ENCODE measurements at places on chromosomes 5 and 9. TPM values are rescaled to one million over a fixed set of nuclear protein-coding genes. Genes with fewer than 3 reads are reported as not detected.

SURF4 gene
- total RNA-seq: 218 TPM

TXNDC15 gene
- total RNA-seq: 50.0 TPM

GABRA1 gene
- not detected for total RNA-seq

ACTBL2 gene
- total RNA-seq: not detected

ARSI gene
- total RNA-seq: not detected

SLC36A2 gene
- not detected for total RNA-seq

BASP1 gene
- not detected for total RNA-seq

PSD2 gene
- not detected for total RNA-seq

CBY3 gene
- 0.59 TPM for total RNA-seq

CNTNAP3 gene
- not detected for total RNA-seq

SARDH gene
- total RNA-seq: 0.38 TPM

SPINK6 gene
- total RNA-seq: not detected

TRIM52 gene
- total RNA-seq: 26.2 TPM

CDK5RAP2 gene
- total RNA-seq: 138 TPM

HK3 gene
- total RNA-seq: not detected

DNA sequence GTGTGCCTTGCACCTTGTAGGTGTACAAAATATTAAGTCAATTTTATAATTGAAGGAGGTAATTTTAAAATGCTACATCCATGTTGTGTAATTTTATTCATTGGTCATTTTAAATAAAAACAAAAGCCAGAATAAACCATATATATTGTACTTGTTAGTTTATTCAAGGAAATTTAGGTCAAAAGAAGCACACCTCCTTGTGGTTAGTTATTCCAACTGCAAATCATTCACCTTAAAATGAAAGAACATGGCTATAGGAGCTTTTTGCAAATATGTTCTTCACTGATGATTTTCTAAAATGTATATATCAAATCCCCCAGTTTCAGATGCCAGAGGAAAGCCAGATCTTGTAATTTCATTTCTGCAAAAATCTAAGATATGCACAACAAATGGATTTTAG, 5.4 kb upstream of the MOCS2 start:
- DNase-seq: no peak

DNA sequence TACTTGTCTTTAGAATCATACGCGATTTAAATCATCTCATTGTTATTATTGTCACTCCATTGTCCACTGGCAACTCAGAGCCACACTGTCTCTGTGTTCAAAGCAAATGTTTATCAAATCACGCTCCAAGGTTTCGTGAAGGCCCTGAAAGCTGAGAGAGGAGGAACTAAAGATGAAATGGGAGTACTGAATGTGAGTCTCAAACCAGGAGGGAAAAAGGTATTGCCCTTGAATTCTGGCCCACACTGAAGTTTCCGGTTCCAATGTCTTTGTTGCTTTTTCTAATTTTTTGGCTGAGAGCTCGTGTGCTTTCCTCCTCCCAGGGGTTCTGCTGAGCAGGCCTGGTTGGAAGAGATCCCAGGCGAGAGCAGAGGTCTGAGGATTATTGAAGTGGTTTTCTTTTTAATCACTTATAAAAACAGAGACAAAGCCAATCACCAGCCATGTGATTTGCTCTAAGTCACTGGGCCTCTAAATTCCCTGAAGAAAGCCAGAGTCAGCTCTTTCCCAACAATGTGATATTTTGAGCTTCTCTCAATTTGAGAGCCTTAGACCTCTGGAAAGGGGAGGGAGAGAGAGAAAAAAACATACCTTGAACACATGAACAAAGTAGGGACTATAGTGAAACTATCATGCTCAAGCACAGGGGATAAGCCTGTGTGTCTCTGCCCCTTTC, 420.8 kb upstream of the GRAMD2B start:
- DNase-seq: no peak

GRCh38 chr5:1101961-1102713, 9.7 kb downstream of the SLC12A7 start:
- no peak for DNase-seq

- DNase-seq: no peak
These were observed 178.4 kb downstream of the FANCC start for GRCh38 chr9:95139126-95139525.

GRCh38 chr5:157214415-157214814, 33.8 kb downstream of the ITK start:
- DNase-seq: no peak

- DNase-seq: no peak
These were observed 64.4 kb upstream of the SUB1 start for GRCh38 chr5:32520972-32521371.

- DNase-seq: no peak
These were observed 811.0 kb downstream of the NR2F1-AS1 start for GRCh38 chr5:92769978-92770377.

- no peak for DNase-seq
These were observed 570 bp downstream of the CREBRF start for GRCh38 chr5:173056783-173057061.

- no peak for DNase-seq
These were observed 69.3 kb downstream of the HSPA4 start for GRCh38 chr5:133121080-133121479.

DNA sequence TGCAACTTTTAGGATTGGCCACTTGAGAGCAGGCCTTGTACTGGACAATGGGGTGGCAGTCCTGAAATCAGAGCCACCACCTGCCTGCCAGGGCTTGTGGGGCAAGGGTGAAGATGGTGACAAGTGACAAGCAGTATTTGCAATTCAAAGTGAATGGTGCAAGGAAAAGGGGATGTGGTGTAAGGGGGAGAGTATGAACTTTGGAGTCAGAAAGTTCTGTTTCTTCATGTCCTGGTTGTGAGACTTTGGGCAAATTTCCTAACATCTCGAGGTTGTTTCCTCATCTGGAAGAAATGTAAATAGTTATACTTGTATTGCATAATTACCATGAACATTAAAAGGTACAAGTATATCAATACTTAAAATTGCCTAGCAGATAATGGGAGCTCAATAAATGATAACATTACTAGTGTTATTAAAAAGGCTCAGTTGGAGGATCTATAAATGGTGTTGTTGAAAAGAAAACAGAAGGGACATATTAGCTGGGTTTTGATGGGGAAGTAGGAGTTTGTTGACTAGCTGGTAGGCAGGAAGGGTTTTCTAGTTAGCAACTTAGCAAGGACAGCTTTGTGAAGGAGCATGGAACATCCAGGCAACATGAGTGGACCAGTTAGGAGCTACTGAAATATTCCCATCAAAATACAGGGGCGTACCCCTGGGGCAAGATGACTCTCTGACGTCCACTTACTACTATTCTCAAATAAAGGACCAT, 21.3 kb upstream of the MEGF9 start:
- DNase-seq: no peak

- DNase-seq: no peak
These were observed 315.6 kb downstream of the CETN3 start for GRCh38 chr5:90093751-90094485.

DNA sequence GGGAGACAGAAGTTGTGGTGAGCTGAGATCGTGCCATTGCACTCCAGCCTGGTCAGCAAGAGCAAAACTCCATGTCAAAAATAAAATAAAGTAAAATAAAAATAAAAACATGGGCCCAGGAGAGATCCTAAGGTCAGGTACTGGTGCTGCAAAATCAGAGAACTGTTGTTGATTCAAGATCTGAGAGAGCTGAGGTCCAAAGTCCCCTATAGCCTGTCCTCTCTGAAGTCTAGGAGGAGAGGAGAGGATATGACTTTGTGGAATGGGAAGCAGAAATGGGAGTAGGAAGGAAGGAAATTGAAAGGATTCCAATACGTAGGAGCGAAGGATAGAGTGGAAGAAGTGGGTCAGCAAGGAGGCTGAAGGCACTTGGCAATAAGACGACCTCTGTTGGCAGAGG, 4.6 kb upstream of the OR1L4 start:
- no peak for DNase-seq

DNA sequence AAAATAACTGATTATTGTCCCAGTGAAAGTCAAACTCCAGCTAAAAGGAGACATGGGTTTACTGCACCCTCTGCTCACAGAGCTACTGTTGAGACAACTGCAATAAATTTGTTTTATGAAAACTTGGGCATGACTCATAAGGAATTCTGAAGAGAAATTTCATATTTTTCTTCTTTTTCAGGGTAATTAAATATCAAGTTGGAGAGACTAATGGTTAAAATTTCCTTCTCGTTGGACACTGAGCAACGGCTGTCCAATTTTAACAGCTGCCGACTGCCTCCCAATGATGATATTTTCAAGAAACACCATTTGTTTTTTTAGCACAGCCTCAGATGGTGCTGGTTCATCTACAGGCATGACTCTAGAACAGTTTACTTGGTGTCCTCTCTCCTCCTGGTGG, 259.2 kb upstream of the RGMB start:
- no peak for DNase-seq

DNA sequence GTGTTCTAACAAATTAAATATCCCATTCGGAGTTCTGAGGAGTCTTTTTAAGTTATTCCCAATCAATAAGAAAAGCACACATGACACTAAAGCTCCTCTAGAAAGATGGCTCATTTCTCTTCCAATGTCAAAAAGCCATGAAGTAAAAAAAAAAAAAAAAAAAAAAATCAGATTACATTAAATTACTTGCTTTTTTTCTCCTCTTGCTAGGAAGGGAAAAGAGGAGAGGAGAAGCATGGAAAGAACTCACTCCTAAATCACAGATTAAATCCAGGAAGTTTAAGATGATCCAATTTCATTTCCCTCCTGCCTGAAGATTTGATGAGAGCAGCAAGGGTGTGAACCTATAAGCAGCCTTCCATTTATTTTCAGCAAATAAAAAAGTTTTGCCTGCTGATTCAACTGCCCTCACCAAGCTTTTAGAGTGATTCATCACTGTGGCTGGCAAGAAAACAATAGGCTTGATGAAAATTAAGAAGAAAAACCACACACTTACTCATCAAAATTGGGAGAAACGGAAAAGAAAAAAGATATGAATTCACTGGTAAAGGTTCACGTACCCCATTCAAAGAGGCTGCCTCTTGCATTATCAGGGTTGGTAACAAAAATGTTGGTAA, 19.7 kb downstream of the MYO10 start:
- DNase-seq: no peak

DNA sequence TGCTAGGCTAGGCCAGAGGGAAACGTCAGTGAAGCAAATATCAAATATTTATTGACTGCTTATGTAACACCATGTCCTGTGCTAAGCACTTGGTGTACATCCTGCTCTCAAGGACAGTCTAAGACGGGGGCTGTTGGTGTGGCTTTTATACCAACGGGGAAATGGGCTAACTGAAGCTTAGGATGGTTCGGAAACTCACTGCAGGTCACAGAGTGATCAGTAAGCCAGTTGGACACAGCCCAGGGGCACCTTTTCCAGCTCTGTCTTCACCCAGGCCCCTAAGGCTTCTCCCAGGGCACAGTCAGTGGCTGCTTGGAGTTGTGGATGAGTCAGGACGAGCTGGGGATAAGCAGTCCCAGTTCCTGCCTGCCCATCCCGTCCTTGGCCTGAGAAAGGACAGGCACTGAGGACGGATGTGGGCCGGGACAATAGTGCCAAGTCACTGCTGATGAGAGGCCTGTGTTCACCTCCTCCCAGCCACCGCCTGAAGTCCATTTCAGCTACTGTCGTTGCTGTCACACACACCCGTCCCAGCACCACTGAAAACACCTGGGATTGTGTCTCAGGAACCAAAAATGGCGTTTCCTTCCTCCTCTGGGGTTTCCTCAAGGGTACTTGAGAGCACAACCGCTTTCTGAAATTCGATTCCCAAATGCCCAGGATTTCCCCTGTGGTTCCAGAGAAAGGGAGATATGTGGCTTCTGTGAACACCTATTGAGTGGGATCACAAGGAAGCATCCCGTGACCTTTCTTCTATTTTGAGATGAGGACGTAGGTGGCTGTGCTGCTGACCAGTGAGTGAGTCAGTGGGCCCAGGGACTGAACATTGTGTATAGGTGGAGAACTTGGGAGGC, 17.5 kb upstream of the SPRY4 start:
- DNase-seq: no peak

GRCh38 chr5:147400881-147401280, 109.0 kb downstream of the DPYSL3 start:
- no peak for DNase-seq

DNA sequence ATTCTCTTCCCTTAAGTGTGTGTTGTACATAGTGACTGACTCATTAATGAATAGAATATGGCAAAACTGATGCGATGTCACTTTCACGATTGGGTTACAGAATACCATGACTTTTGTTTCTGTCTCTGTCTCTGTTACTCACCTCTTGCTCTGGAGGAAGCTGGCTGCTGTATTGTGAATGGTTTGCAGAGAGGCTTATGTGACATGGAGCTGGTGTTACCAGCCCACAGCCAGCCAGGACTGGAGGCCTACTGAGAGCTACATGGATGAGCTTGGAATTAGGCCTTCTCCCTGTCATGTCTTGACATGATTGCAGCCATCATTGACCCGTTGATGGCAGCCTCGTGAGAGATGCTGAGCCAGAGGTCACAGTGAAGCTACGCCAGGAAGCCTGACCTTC, 161.9 kb downstream of the TAF11L14 start:
- no peak for DNase-seq

DNA sequence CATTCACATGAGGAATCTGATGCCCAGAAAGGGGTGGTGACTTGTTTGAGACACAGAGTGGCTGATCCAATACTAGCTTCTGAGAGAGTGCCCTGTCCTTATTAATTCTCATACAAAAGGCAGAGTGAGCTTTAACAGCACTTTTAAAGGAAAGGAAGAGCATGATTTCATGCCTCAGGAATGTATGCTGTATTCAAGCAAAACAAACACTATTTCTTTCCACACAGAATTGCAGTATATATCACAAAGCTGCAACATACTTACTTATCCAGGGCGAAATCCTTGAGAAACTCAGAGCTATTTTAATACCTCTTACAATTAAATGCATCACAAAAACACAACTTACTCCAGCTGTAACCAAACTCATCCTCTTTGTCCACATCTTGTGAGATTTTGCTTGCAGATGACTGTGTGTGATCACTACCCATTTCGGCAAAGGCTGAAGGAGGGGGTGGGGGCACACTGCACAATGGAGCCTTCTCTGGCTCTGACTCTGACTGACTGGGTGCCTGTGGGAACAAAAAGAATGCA, 139.8 kb downstream of the MPDZ start:
- DNase-seq: no peak

DNA sequence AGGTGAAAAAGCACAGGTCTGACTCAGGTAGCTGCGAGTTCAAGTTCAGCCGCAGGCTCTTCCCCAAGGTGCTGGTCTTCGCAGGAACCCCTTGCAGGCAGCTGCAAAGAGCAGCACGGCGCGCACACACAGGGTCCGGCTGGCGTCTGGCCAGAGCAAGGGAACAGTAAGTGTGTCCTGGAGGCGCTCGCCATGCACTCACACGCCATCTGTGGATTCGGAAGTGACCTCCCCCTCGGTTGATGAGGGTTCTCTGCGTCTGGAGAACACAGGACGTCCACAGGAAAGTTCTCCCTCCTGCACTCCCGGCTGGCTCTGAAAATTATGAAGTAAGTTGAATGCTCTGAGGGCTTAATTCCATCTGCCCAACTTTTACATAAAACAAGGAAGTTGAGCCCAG, 14.0 kb upstream of the EGFL7 start:
- no peak for DNase-seq

GRCh38 chr9:111598733-111599091, 735 bp downstream of the PTGR1 start:
- no peak for DNase-seq

DNA sequence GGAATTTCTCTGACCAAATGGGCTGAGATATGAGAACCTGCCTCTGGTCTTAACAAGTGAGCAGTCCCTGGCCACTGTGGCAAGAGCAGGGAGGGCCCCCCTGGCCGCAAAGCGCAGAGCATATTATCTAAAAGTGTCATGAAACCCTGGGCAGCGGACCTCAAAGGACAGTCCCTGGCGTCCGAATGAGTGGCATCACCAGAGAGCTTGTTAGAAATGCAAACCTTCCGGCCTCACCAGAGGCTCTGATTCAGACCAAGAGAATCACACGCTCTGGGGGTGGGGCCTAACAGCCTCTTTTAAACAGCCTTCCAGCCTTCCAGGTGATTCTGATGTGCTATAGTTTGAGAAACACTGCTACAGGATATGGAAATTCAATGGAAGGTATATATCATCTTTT, 10.9 kb downstream of the PTPN3 start:
- no peak for DNase-seq

All from activated CD8-positive, alpha-beta memory T cell treated with anti-CD3 and anti-CD28 coated beads, Interleukin-2, amount 10 ng/mL, durations not matched to agents 7 days and 5 days (primary cell).